ENCODE measurements at places on chromosomes 1 and 21. TPM values are rescaled to one million over a fixed set of nuclear protein-coding genes. Genes with fewer than 3 reads are reported as not detected.

DNA sequence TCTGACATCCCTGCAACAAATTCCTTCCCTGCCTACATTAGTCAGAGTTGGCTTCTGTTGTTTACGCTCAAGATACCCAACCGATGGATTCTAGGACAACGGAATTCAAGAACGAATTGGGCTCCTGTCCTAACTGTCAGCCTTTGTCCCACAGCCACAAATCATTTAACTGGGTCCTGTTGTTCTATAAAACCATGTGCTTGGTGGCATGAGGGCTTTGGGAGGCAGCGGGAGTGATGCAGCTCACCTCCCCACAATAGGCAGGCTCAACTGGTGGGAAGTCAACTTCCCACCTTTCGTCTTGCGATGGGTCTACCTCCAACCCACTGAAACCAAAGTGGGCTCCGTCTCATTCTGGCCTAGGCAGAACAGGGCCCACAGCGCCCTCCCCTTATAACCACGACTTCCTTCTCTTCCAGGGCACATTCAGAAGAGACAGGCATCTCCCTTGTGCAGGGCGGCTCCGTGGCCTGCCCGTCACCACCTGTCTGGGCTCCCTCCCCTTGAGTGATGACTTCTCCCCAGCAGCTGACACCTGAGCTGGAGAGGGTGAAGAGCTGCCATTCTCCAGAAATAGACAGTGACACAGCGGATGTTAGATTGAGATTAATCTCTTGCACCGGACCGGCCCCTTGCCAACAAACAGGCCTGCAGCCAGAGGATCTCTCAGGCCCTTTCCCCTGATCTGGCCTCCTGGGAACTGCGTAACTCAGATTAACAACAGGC lies 26.5 kb downstream of the LRRC38 start:
- H3K36me3 ChIP-seq = no peaks in the 10 kb centered on the region
- no peak for DNase-seq
- H3K4me3 ChIP-seq = no peak overlapping the region
- H3K4me1 ChIP-seq = no peaks in the 10 kb centered on the region

- H3K4me1 ChIP-seq = no peaks in the 10 kb centered on the region
- H3K27me3 ChIP-seq = peaks cover 2% of the 10 kb centered on the region
- no peak for DNase-seq
- no peaks in the 10 kb centered on the region for H3K36me3 ChIP-seq
Observed at GRCh38 chr1:65343286-65343685, 33.9 kb downstream of the DNAJC6 start.

NBPF12 gene
- total RNA-seq = 12.9 TPM

DNA sequence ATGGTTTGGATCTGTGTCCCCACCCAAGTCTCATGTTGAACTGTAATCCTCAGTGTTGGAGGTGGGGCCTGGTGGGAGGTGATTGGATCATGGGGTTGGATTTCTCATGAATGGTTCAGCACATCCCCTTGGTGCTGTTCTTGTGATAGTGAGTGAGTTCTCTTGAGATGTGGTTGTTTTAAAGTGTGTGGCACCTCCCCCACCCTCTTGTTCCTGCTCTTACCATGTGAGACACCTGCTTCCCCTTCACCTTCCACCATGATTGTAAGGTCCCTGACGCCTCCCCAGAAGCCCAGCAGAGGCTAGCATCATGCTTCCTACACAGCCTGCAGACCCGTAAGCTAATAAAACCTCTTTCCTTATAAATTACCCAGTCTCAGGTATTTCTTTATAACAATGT lies 55.8 kb downstream of the SUSD4 start:
- no peaks in the 10 kb centered on the region for H3K4me1 ChIP-seq
- H3K4me3 ChIP-seq = no peak overlapping the region
- no peak for DNase-seq
- no peaks in the 10 kb centered on the region for H3K36me3 ChIP-seq

EFHD2 gene
- 85.2 TPM for total RNA-seq

CRNN gene
- total RNA-seq = not detected
